COLO829 (cell line): ENCODE measurements at places on chromosomes 13 and 19.

DNA sequence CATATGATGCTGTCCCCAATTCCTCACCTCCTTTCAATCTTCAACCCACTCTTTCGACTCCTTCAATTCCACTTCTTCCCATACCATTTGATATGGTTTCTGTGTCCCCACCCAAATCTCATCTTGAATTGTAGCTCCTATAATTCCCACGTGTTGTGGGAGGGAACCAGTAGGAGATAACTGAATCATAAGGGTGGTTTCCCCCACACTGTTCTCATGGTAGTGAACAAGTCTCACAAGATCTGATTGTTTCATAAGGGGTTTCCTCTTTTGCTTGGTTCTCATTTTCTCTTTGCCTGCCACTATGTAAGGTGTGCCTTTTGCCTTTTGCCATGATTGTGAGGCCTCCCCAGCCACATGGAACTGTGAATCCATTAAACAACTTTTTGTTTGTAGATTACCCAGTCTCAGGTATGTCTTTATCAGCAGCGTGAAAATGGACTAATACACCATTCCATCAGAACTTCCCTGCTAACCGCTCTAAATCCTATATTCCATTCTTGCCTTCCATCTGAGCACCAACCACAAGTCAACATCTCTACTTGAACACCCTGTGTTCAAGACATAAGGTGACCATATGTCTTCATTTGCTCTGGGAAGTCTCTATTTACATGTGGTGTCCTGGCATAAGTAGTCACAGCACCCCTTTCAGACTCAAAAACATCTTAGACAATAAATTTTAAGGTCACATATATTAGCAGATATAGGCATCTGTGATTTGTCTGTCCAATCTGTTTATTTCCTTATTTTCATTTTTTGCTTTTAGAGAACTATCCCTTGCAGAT lies 122.9 kb downstream of the TSHZ3 start:
- DNase-seq, result no peak

- DNase-seq, result no peak
Observed at GRCh38 chr13:41579881-41580280, 122.5 kb downstream of the RGCC start.

DNA sequence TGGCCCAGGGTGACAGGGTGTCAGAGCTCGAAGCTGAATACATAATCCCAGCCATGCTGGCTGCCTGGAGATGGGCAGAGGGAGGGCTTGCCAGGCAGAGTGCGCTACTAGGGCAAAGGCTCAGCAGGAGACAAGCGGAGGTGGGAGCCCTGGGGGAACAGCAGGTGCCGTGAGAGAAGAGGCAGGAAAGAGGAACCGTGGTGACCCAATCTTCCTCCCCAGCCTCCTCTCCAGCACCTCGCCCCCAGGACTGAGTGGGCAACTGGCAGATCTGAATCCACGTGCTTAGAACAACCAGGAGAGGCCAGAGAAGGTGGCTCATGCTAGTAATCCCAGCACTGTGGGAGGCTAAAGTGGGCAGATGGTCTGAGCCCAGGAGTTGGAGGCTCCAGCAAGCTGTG lies 11.0 kb upstream of the CCL25 start:
- DNase-seq, result no peak

DNA sequence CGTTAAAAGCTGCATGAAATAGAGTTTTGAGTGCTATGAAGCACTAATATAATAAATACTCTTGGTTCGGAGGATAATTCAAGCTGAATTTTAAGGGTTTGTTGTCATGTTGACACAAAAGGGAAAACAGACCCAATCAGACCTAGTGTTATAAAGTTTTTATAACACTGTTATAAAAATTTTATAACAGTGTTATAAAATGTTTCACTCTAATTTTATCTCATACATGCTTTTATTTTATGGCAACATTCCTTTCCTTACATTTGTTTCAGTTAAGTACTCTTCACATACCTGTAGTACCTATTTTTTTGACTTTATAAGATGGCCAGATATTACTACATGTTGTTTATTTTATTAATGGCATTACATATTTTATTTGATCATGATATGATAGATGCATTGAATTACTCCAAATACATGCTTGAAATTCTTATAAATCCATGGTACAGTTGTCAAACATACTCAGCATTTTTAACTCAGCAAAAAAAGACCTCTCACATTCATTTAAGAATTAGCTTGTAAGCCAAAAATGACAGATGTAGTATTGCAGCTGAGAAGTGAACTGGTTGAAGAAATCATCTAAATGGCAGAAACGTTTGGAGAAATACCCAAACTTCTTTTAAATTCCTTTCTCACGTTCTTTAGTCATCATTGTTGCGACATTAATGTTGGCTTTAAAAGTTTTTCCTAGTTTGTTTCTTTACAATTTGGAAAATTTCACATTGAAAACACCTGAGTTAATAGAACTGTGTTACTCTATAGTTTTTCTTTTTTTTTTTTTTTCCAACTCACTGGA lies 104.5 kb downstream of the PIBF1 start:
- no peak for DNase-seq

- DNase-seq, result no peak
Observed at GRCh38 chr19:9727644-9728043, 40.9 kb downstream of the ZNF846 start.
